ENCODE measurements at places on chromosomes 6 and 20.

DNA sequence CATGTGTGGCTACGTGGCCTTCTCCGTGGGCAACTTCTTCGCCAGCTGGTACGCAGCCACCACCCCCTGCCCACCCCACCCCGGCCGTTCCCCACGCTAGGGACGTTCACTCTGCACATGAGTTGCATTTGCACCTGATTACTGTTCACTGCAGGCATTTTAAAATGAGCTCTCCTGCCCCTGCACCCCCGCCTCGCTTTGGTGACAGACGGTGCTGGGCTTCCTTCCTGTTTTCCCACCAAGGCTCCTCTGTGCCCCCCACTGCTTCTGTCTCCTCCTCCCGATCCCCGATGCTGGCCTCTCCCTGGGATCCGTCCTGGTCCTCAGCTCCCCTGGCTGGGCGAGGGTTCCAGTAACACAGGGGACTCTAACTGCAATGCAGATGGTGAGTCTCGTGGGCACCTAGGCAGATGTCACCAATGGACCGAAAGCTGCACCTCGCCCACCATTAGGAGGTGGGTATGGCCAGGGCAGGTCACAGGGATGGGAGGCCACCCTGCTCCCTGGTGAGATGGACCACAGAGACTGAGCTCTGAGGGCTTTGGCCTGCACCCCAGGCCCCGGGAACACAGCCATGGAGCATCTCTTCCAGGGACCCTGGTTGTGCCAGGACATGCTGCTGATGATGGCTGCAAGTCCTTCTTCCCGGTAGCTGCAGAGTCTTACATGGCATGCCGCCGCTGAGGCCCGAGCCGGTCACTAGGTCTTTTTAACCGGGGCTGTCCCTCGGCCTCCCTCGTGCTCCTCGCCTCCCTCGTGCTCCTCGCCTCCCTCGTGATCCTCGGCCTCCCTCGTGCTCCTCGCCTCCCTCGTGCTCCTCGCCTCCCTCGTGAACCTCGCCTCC, 3.8 kb downstream of the UNC93A start:
- DNase-seq: no peak

DNA sequence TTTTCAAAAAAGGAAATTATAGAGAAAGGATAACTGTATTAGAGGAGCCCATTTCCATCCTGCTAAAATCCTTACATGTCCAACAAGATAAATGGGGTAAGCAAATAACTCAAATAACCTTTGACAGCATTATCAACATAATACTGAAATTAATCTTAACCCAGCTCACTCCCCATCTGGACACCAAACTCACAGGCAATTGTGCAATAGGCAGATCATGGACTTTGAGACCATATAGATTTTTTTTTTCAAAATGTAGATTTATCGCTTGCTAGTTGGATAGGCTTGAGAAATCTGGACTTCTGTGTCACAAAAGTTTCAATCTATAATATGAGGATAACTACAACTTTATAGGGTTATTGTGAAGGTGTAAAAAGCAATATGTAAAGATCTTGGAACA, 134.4 kb upstream of the ASCC3 start:
- no peak for DNase-seq

DNA sequence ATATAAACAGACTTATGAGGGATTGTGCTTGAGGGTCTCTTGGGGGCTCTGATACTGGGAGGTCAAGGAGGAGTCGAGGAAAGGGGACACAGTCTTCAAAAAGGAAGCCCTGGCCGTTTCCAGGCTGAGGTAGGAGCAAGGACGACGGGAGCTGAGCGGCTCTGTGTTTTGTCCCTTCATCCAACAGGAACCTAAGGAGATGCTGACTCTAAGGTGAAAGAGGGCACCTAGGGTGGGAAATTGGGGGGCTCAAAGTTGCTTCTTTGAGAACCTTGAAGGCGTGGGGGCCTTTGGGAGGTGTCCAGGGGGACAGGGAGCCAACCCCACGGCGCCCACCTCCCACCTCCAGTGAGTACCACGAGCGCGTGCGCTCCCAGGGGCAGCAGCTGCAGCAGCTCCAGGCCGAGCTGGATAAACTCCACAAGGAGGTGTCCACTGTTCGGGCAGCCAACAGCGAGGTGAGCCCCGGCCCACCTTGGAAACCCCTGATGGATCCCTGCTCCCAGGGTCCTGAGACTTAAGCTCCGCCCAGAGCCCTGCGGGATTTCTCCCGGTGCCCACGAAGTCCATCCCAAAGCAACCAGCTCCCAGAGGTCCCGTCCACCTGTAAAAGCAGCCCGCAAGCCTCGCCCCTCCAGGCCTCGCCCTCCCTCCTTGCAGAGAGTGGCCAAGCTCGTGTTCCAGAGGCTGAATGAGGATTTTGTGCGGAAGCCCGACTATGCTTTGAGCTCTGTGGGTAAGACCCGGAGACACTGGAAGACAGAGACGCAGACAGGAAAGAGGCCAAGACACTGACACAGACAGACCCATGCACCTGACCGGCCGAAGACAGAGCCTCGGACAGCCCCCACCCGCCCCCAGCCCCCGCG, 2.9 kb downstream of the SPAG4 start:
- no peak for DNase-seq

DNA sequence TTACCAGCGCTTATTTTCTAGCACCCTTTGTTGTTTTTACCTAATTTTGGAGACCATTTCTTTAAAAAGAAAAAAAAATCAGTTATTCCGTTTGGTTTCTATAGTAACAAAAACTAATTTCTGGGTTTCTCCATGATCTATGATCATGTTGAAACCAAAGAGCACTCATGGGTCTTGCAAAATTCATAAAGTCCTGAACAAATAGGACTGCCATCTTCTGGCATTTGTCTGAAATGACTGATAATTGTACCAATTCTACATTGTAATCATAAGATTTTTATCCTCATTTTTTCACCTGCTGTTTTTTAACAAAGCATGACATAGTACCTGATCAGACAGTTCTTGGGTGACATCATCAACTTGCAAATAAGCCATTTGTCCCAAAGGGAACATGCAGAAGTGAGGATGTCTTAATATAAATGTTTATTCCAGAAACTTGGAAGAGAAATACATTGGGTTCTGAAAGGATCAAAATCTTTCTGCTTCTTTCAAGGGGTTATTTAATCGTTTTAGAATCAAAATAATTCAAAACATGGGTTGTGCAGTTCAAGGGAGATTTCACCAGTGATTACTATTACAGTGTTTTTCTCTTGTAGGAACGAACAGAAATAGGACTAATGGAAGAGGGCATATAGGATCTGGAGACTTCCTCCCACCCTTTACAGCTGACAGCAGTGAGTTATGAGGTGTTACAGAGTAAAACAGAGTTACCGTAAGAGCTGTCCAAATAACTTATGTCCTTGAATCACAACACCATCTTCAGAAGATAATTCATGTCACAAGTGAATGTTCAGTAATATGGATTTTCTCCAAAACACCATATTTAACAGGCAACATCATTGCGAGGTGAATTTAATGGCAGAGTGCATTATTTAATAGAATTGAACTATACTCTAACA, 87.1 kb upstream of the GJE1 start:
- peak; percentile 21 for DNase-seq

DNA sequence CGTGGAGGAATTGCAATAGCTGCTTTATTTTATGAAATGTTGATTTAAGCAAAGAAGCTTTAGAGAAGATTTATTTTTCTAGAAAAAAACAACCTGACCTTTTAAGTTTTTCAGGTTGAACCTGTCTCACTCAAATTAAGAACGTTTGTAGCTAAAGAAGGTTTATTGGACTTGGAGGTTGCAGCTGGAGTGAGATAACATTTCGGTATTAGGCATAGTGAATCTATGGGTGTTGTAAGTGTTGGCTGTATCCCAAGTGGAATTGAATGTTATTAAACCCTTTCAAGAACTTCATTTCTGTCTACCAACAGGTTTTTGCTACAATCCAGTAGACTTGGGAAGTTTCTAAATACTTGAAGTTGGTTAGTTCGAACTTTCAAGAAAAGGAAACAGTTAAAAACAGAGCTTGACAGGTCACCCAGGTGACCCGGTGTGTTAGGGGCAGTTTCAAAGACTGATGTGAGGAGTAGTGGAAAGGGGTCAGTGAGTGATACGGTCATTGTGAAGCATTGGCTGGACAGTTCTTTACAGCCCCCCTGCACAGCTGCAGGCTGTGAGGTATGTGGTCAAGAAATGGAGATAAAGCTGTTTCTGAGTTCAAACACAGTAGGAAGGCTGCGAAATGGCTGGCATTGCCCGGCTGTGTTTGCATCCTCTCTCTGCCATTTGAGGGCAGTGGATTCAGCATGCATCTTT, 2.4 kb upstream of the TBCC start:
- no peak for DNase-seq

DNA sequence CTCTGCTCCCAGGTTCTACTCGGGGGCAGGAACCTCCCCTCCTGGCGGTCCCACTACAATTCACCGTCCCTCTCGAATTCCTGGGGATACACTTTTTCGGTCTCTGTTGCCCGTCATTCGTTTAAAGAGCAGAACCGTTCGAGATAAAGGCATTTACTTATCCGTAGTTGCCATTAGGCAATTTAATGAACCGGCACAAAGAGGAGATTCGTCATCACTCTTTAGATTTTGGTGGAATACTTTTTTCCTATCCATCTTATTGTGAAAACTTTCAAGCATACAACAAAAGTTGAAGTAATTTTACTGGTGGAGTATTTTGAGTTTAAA, 1.2 kb upstream of the CD24 start:
- no peak for DNase-seq

GRCh38 chr6:34223381-34223955, 13.2 kb upstream of the HMGA1 start:
- no peak for DNase-seq

DNA sequence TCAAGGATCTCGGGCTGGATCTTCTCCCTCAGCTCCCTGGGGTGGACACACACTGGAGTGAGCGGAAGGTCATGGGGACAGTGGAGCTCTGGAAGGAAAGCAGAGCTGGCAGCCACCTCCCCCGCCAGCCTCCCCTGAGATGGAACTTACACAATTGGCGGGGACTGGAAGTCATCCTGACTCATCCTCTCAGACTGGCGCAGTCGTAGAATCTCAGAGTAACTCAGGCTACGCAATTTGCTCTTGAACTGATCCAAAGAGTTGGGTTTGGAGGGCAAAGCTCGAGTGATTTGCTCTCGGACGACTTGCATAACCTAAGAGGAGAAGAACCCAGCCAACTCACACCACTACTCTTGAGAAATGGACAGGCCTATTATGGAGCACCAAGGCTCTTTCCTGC, 34.8 kb downstream of the ELMO2 start:
- DNase-seq: no peak

- DNase-seq: no peak
Observed at GRCh38 chr6:20670750-20671149, 136.5 kb downstream of the CDKAL1 start.

GRCh38 chr6:951399-952181, 258.7 kb upstream of the EXOC2 start:
- DNase-seq: no peak

DNA sequence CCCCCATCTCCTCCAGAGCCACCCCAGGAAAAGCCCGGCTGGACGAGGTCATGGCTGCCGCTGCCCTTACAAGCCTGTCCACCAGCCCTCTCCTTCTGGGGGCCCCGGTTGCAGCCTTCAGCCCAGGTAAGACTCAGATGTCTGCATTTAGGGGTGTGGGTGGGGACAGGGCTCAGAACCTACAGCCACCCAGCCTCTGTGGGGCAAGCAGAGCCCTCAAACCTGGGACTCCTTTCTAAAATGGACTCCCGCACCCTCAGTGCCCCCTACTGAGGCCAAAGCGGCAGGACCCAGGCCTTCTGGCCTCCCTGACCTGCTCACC, 1.7 kb downstream of the SLC2A4RG start:
- DNase-seq: no peak

DNA sequence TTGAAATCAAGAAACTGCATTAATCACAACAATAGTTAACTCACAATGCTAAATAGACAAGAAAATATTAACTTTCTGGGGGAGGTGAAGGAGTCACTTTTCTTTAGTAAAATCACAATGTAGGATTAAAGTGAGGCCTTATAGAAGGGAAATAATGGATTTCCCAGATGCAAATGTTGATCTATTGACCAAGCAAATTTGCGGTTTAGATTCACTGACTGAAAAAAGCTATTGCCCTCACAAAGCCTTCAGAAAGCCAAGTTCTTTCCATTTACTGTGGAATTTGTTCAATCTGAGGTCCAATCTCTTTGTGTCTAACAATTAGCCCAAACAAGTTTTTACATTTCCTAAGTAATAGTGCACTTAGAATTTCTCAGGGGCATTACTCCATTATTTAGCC, 95.1 kb upstream of the PTCHD4 start:
- DNase-seq: no peak

DNA sequence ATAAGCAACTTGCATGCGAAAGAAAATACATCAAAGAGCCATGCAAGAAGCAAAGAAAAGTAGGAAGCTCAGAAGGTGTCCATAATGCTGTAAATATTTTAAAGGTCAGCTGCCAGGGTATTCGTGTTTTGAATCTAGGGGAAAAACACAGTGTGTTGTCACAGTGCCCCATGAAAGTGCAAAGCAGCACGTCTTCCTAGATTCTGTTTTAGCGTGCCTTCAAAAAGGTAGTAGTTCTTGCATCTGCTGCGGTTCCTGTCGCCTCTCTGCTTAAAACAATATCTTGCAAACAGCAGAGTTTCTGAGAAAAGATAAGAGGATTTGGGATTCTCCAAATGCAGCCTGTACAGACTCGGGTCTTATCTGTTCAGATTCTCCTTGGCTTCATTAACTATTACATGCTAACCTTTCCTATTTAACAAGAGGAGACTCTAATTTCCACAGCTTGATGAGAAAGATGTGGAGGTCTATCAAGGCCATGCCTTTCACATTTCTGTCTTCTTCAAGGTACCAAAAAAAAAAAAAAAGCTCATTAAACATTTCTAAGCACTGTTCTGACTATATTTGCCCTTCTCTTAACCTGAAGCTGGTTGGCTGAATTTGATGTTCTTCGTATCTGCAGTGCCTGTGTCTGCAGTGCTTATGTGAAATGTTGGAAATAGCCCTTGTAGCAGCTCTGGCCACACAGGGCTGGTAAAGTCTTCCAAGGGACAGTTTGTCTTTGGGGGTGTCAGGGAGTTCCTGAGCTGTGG, 297.5 kb downstream of the ADGB start:
- no peak for DNase-seq

DNA sequence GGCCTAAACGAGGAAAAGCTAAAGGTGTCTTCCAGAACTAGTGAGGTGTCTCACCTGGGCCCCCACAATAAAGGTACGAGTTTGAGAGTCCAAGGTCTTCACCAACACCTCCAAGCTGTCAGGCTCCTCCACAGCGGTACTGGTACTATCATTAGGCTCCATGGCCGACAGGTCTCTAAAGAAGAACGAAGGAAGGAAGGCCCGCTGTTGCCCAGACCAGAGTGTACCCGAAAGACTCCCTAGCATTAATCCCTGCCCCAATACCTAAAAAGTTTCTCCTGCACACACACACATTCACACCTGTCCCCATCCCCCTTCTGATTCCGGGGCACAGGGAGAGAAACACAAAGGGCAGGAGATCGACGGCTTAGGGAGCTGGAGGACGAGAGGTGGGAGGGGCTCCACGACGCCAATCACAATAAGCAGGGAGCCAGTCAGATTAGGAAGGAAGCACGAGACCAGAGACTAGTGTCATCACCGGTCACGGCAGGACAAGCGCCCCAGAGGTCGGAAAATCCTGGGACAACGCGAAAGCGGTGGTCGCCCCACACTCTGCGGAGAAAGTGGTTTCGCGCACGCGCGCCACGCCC, 764 bp downstream of the BAG6 start:
- DNase-seq: peak; percentile 54

Data from fibroblast of the conjunctiva (primary cell).